ENCODE measurements at places on chromosomes 2 and 18.

- DNase-seq: no peak
Measured at GRCh38 chr2:37911296-37911873, 13.7 kb upstream of the RMDN2 start.

DNA sequence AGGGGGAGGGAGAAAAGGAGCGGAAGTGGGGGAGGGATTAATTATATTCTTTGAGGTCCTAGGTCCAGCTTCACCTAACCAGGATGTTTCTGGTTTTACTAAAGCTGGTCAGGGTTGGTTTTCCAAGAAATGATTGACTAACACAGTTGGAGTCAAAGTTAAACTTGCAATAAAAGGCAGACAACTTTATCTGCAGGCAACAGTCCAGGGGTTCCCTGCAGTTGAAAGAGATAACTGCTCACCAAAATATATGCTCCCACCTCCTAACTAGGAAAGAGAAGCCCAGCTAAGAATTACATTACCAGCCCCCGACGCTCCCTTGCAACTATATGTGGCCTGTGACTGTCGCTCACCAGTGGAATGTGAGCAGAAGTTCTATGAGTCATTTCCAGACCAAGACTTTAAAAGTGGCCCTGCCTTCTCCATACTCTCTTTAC lies 140.0 kb upstream of the PKDCC start:
- DNase-seq: no peak

- peak; percentile 36 for DNase-seq
Measured at GRCh38 chr2:42764096-42764495, at the start of gene OXER1. Gene OXER1, minus strand, starts transcription at chr2:42764135. Its CDS starts 73 bp downstream, at chr2:42764062.

GRCh38 chr2:200618590-200619021 lies 32.8 kb downstream of the AOX1 start:
- no peak for DNase-seq

DNA sequence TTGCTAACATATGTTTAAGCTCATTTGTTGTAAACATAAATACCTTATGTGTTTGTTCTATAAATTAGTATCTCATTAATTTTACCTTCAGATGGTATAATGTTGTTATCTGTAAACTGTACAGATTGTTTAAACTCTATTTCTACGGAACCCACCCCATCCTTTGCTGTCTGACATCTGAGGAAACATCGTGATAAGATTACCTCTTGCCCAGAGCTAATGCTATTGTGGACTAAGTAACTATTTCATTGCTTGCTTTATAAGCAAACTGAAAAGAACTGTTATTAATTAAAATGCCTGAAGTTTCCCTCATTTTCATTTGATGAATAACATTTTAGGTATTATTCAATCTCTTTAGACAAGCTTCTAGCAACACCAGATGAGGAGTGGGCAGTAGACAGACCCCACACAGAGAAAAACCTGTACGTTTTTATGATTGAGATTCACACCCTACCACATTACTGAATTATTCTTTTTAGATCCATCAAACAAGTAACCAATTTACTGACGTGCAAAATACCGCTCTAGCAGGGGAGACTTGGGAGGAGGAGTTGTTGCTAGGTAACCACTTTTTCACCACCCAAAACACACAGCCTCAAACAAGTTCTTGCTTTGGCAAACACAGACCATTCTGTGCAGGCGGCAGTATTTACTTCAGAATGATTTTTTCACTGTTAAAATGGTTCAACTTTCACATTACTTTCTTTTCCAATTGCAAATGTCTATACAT lies 1.9 kb upstream of the SYT4 start:
- DNase-seq: no peak

GRCh38 chr2:122562775-122563174 lies 807.3 kb downstream of the TSN start:
- DNase-seq: no peak
